Astrocyte (in vitro differentiated cells and primary cell): ENCODE measurements at places on chromosomes 16 and 17. TPM values are rescaled to one million over a fixed set of nuclear protein-coding genes. Genes with fewer than 3 reads are reported as not detected.

Gene AANAT
- 0.19 TPM in 1 of 2 replicates, not detected in the other for total RNA-seq

Gene TNP2
- total RNA-seq, result not detected in 2 replicates

Gene PKMYT1
- total RNA-seq, result 3.9 TPM in 2 replicates

Gene CD68
- 4.4 and 6.2 TPM in 2 replicates for total RNA-seq

Gene ABCA8
- not detected in 2 replicates for total RNA-seq

Gene UBN1
- total RNA-seq, result 42.9 and 45.3 TPM in 2 replicates

Gene PHOSPHO1
- 0.79 and 0.95 TPM in 2 replicates for total RNA-seq

Gene PALB2
- total RNA-seq, result 12.2 and 12.8 TPM in 2 replicates

Gene SPATA32
- not detected in 2 replicates for total RNA-seq

- no peaks in the 10 kb centered on the region for H3K4me1 ChIP-seq
- no peak for DNase-seq
- no peaks in the 10 kb centered on the region for H3K27me3 ChIP-seq
- H3K36me3 ChIP-seq, result no peaks in the 10 kb centered on the region
- no peak overlapping the region for H3K4me3 ChIP-seq
Observed at GRCh38 chr16:8523932-8524331, 66.4 kb downstream of the TMEM114 start.

- peaks cover 2% of the 10 kb centered on the region for H3K4me1 ChIP-seq
- H3K4me3 ChIP-seq, result no peak overlapping the region
- no peaks in the 10 kb centered on the region for H3K36me3 ChIP-seq
- H3K27me3 ChIP-seq, result peaks cover 3% of the 10 kb centered on the region
- DNase-seq, result no peak
Observed at GRCh38 chr17:81124377-81124776, 40.9 kb upstream of the PVALEF start.

- peak overlapping the region; percentile 80 for H3K27ac ChIP-seq
- H3K36me3 ChIP-seq, result peaks cover 5% of the 10 kb centered on the region
- H3K4me1 ChIP-seq, result peaks cover 49% of the 10 kb centered on the region
- H3K4me3 ChIP-seq, result peak overlapping the region; percentile 80
Observed at GRCh38 chr17:78357177-78357586, 2.7 kb downstream of the SOCS3 start.

- H3K4me3 ChIP-seq, result no peak overlapping the region
- H3K4me1 ChIP-seq, result peaks cover 14% of the 10 kb centered on the region
- no peak overlapping the region for H3K27ac ChIP-seq
Observed at GRCh38 chr16:57639172-57639887, 10.9 kb downstream of the ADGRG1 start.

GRCh38 chr16:73713778-73714495 lies 582.7 kb upstream of the PSMD7 start:
- H3K27me3 ChIP-seq, result peaks cover 3% of the 10 kb centered on the region
- no peak for DNase-seq
- no peaks in the 10 kb centered on the region for H3K36me3 ChIP-seq

DNA sequence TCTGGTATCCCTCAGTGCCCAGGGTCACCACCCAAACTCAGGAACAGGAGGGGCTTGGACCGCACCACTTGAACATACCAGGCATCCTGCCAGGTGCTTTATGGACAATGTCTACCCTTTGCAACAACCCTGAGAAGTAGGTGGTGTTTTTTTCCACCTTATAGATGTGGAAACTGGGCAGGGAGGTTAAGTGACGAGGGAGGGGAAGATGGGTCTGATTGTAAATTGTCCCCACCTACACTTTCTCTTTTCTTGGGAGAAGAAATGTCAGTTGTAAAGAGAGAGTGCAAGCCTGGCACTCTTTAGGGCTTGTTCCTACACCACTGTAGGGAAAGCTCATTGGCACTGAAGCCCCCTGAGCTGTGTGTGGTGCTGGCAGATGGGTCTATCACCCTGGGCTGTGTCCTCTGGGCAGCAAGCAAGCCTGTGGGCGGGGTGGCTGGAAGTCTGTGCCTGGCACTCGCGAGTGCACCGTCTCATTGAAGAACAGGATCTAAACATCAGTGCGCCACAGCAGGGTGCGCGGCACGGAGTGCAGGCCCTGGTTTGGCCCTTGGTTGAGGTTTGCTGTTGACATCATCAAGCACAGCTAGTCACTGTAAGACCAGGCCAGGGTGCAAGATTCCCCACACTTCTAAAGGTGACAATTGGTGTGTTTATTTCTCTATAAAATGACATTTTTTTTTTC lies 15.1 kb downstream of the NOD2 start:
- no peak overlapping the region for H3K4me3 ChIP-seq
- H3K27me3 ChIP-seq, result no peaks in the 10 kb centered on the region
- no peak for DNase-seq
- no peak overlapping the region for H3K27ac ChIP-seq
- no peaks in the 10 kb centered on the region for H3K4me1 ChIP-seq

DNA sequence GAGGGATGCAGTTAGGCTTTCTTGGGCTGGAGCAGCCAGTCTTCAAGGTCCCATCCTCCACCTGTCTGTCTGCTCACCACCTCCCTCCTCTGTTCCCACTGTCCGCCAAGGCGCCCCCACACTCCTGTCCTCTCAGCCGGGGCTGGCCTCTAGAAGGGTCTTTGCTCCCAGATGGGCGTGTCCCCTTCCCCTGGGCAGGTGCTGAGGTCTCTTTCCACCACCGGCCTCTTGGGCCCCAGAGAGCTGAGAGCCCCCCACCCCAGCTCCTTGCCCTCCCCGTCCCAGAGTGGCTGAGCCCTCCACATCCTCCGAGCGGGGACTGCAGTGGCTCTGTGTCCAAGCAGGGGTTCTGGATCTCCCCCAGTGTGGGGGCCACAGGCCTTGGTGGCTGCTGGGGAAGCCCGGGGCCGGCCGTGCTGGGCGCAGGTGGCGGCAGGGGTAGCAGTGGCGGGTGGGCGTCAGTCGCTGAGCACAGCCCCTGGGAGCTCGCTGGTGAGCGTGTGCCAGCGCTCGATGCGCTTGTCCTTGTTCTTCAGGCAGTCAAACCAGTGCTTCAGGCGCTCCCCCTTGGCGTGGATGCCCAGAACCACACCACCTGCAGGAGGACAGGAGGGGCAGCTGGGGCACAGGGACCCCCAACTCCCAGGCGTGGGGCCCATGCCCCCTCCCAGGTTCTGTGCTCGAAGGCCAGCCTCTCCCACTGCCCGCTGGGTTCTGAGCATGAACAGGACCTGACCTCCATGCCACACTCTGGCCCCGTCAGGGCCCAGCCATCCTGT lies 9.8 kb downstream of the SCGB1C2 start:
- no peaks in the 10 kb centered on the region for H3K4me1 ChIP-seq
- H3K4me3 ChIP-seq, result no peak overlapping the region
- no peaks in the 10 kb centered on the region for H3K27me3 ChIP-seq
- no peak for DNase-seq
- H3K27ac ChIP-seq, result no peak overlapping the region

GRCh38 chr16:81732699-81733098 lies 46.4 kb upstream of the PLCG2 start:
- H3K36me3 ChIP-seq, result no peaks in the 10 kb centered on the region
- H3K4me3 ChIP-seq, result no peak overlapping the region
- no peak overlapping the region for H3K27ac ChIP-seq
- peaks cover 12% of the 10 kb centered on the region for H3K4me1 ChIP-seq

- peaks cover 25% of the 10 kb centered on the region for H3K4me1 ChIP-seq
- peak overlapping the region; percentile 48 for H3K4me3 ChIP-seq
- no peaks in the 10 kb centered on the region for H3K36me3 ChIP-seq
Observed at GRCh38 chr17:1644493-1645206, 882 bp downstream of the SCARF1 start.

DNA sequence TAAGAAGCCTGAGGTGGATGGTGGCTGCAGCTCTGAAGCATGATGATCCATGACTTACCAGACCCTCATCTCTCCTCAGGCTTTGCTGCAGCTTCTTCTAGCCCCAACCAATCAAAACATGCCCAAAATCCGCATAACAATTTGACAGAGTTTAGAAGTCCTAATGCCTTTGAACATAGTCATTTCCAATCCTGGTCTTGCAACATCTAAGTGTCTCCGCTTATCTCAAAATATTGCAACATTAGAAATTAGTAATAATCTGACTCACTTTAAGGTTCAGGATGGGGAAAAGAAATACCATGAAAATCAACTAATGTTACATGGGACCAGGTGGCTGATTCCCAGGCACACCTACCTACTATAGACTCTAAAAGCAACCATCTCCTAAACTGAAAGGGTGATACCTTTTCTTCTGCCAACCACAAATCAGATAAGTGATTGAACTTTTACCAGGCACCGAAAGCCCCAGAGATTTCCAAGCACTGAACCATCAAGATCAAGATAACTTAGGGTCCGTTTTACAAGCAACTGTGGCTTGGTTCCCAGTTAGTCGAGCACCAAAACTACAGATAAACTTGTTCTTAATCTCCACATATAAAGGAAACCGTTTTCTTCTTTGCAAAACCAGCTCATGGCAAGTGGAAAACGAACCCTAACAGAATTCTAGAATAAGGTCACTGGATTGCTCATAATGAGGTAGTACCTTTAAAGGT lies 14.0 kb downstream of the ERN1 start:
- H3K36me3 ChIP-seq, result no peaks in the 10 kb centered on the region
- H3K27me3 ChIP-seq, result no peaks in the 10 kb centered on the region
- H3K4me3 ChIP-seq, result no peak overlapping the region

GRCh38 chr17:75848523-75849278 lies 4.5 kb upstream of the UNC13D start:
- no peak overlapping the region for H3K27ac ChIP-seq
- peaks cover 29% of the 10 kb centered on the region for H3K4me1 ChIP-seq

GRCh38 chr17:48051706-48052486 lies 3.7 kb downstream of the NFE2L1 start:
- no peaks in the 10 kb centered on the region for H3K27me3 ChIP-seq
- peak; percentile 86 for DNase-seq
- peaks cover 10% of the 10 kb centered on the region for H3K36me3 ChIP-seq
- H3K4me3 ChIP-seq, result peak overlapping the region; percentile 39
- H3K27ac ChIP-seq, result peak overlapping the region; percentile 78

DNA sequence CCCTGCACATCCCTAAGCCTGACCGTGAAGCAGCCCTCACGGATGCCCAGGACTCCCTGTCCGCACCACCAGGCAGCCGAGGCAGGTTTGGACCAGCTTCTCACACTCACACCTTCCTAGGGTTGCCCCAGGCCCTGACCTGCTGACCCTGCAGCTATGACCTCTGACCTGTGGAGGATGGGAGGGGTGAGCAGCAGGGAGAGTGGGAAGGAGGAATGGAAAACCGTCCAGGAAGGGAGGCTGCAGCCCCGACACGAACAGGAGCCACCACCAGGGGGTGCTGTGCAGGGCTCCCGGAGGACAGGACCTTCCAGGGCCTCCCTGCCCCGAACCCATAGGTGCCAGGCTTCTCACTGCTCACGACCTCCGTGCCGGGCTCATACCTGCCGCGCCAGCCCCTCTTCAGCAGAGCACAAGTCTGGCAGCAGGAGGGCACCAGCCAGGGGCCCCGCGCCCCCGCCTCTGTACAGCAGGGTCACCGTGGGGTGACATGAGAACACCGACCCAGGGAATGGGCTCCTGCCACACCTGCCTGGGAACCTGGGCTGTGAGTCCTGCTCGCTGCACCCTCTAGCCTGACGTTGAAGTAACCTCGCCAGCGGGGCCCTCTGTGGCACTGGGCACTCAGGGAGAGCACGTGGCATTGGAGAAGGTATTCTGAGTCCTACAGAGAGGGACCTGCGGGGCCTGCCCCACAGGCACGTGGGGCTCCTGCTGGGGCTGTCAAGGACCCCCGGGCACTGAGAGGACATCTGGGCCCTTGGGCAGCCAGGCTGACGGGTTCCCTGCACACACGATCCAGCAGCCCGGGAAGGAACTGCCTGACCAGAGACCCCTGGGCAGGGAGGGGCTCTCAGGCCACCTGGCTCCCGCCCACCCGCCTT lies 37.6 kb downstream of the CTU2 start:
- H3K4me1 ChIP-seq, result no peaks in the 10 kb centered on the region
- H3K4me3 ChIP-seq, result no peak overlapping the region
- no peak overlapping the region for H3K27ac ChIP-seq
- DNase-seq, result no peak

DNA sequence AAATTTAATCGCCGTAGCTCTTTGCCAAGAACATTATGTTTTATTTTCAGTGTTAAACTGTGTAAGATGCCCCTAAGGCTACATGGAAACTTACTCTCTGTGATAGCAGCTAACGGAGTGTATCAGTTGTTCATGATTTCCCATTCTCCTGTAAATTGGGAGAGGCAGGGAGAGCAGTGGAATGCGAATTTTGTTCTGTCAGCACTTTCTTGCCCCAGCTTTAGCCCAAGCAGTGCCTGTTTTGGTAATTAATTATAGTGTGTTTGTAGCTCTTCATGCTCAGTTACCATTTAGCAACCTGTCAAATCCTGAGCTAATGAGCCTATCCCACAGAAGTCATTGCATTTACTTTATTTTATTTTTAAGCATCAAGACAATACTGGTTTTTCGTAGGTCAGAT lies 475.1 kb upstream of the RBFOX1 start:
- H3K4me3 ChIP-seq, result no peak overlapping the region
- H3K27ac ChIP-seq, result no peak overlapping the region
- no peaks in the 10 kb centered on the region for H3K27me3 ChIP-seq
- no peaks in the 10 kb centered on the region for H3K4me1 ChIP-seq

GRCh38 chr16:49473131-49473530 lies 99.5 kb downstream of the C16orf78 start:
- no peaks in the 10 kb centered on the region for H3K36me3 ChIP-seq
- H3K4me1 ChIP-seq, result no peaks in the 10 kb centered on the region
- no peak overlapping the region for H3K4me3 ChIP-seq
- no peak overlapping the region for H3K27ac ChIP-seq
- peaks cover 4% of the 10 kb centered on the region for H3K27me3 ChIP-seq
- DNase-seq, result no peak

GRCh38 chr16:84218956-84219355 lies 20.9 kb downstream of the KCNG4 start:
- no peak overlapping the region for H3K27ac ChIP-seq
- H3K4me1 ChIP-seq, result peaks cover 13% of the 10 kb centered on the region
- peaks cover 5% of the 10 kb centered on the region for H3K27me3 ChIP-seq
- DNase-seq, result no peak
- no peaks in the 10 kb centered on the region for H3K36me3 ChIP-seq
- no peak overlapping the region for H3K4me3 ChIP-seq

GRCh38 chr16:51431517-51432241 lies 280.6 kb upstream of the SALL1 start:
- no peaks in the 10 kb centered on the region for H3K36me3 ChIP-seq
- peak; percentile 100 for DNase-seq
- peak overlapping the region; percentile 79 for H3K27ac ChIP-seq
- peak overlapping the region; percentile 5 for H3K4me3 ChIP-seq
- peaks cover 22% of the 10 kb centered on the region for H3K4me1 ChIP-seq

DNA sequence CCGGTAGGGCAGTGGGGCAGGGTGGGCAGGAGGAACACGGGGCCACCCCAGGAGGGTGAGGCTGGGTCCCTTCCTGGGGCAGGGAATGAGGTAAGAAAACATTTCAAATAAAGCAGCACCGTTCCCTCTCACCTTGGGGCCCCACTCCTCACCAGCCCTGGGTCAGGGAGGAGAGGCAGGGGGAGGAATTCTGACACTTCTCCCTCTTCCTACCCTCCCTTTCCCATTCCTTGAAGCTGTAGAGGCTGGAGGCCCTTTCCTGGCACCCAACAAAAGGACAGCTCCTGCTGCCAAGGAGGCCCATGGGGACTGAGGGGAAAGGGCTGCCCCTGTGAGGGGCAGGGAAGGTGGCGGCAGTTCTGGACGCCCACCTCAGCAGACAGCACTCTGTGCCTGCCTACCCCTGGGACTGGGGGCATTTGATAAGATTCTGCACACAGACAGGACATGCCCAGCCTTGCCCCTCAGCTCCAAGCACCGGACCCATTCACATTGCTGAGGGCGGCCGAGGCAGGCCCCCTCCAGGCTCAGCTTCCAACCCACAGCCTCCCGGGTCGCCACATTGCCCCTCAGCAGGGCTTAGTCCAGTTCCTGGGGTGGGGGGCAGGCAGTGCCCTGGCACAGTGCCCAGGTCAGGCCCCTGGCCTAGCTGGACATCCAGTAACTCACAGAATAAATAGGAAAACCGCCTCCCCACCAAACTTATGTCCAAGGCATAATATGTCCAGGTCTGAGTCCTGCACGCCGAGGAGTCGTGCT lies 6.2 kb downstream of the ATXN7L3 start:
- peaks cover 16% of the 10 kb centered on the region for H3K4me1 ChIP-seq
- H3K27me3 ChIP-seq, result no peaks in the 10 kb centered on the region
- H3K36me3 ChIP-seq, result peaks cover 28% of the 10 kb centered on the region
